Stomach (tissue), 19 donors: ENCODE measurements at places on chromosomes 6 and 20.

DNA sequence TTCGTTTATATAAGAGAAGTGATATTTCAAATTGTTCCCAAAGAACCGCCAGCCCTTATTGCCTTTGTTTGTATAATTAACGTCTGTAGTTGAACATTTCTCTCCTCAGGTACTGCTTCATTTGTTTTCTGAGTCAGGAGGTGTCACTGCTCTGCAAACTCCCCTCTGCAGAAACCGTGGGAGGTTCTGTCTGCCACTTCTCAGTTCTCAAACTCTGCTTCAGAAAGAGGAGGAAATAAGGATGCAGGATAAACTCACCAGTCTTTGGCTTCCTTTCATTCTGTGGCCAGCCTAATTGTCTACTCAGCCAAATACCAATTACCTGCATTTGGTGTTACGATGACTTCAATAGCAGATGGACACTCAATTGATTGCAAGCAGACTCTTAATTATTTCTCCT is 149.8 kb downstream of the PAK5 start:
- no peak overlapping the region for H3K27ac ChIP-seq
- H3K27me3 ChIP-seq, result no peaks in the 10 kb centered on the region
- no peaks in the 10 kb centered on the region for H3K4me1 ChIP-seq
- H3K4me3 ChIP-seq, result no peak overlapping the region
- H3K36me3 ChIP-seq, result no peaks in the 10 kb centered on the region

- H3K27me3 ChIP-seq, result no peaks in the 10 kb centered on the region
- H3K4me1 ChIP-seq, result no peaks in the 10 kb centered on the region
- H3K27ac ChIP-seq, result no peak overlapping the region
- no peaks in the 10 kb centered on the region for H3K36me3 ChIP-seq
- H3K4me3 ChIP-seq, result no peak overlapping the region
- DNase-seq, result no peak
Measured at GRCh38 chr6:161401587-161402309, 127.9 kb upstream of the AGPAT4 start.

GRCh38 chr6:3310703-3311102 is 52.0 kb downstream of the PSMG4 start:
- no peak for DNase-seq
- peaks cover 21% of the 10 kb centered on the region for H3K36me3 ChIP-seq
- no peaks in the 10 kb centered on the region for H3K27me3 ChIP-seq
- no peak overlapping the region for H3K4me3 ChIP-seq
- H3K27ac ChIP-seq, result no peak overlapping the region

DNA sequence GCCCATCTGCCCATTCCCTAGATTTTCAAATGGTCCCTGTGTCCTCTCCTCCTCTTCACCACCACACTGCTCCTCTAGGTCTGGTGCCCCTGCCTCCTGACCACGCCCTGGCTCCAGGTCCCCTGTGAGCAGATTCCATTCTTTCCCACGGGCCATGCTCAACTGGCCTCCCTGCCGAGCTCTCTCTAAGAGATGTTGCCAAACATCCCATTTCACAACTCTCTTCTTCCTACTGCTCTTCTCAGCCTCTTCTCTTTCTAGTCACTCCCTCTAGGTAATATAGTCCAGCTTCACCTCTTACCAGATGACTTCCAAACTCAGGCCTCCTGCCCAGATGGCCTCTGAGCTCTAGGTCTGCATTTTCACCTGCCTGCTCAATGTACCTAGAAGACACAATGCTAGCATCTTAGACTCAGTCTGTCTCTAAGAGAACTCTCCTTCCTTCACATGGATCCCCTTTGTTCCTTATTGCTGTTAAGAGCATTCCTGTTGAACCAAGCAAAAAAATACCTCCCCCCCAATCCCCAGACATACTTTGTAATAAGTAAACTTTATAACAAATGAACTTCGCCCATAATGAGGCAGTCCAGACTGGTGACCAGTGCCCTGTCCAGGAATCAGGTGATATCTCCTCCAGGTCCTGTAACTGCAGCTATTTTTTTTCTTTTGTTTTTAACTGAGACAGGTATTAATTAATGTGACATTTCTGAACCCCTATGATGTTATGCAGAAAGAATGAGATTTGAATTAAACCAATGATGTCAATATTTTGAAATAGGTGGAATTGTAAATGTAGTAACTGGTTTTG is 79.0 kb downstream of the LYRM4 start:
- H3K27ac ChIP-seq, result no peak overlapping the region
- H3K4me3 ChIP-seq, result no peak overlapping the region
- no peak for DNase-seq
- H3K27me3 ChIP-seq, result no peaks in the 10 kb centered on the region
- H3K36me3 ChIP-seq, result no peaks in the 10 kb centered on the region

- DNase-seq, result no peak
- H3K36me3 ChIP-seq, result no peaks in the 10 kb centered on the region
- H3K4me3 ChIP-seq, result no peak overlapping the region
- H3K4me1 ChIP-seq, result peaks cover 5% of the 10 kb centered on the region
- H3K27me3 ChIP-seq, result no peaks in the 10 kb centered on the region
Measured at GRCh38 chr6:129696843-129697242, 13.1 kb downstream of the ARHGAP18 start.

DNA sequence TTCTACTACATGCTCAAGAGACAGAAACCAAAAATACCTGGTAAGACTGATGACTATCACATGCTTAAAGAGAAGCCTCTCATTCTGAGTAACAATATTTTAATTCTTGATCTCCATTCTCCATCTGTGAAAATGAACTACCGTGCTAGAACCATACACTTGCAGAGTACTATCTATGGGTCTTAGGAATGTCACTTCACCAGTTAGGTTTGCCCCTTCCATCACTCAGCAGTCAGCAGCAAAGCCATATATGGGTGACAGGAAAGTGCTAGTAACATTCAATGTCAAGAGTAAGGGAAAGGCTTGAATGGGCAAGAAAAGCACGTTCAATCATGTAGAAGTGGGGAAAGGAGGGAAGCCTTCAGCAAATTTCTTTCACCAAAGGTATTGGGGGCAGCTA is 2.3 kb downstream of the DNAAF9 start:
- H3K27me3 ChIP-seq, result no peaks in the 10 kb centered on the region
- H3K4me3 ChIP-seq, result no peak overlapping the region
- no peak for DNase-seq
